Left renal pelvis (tissue), 4 donors: ENCODE measurements at places on chromosomes 2 and 18. TPM values are rescaled to one million over a fixed set of nuclear protein-coding genes. Genes with fewer than 3 reads are reported as not detected.

- DNase-seq: no peak
These were observed 70.7 kb downstream of the CDC42EP3 start for GRCh38 chr2:37600735-37601134.

DNA sequence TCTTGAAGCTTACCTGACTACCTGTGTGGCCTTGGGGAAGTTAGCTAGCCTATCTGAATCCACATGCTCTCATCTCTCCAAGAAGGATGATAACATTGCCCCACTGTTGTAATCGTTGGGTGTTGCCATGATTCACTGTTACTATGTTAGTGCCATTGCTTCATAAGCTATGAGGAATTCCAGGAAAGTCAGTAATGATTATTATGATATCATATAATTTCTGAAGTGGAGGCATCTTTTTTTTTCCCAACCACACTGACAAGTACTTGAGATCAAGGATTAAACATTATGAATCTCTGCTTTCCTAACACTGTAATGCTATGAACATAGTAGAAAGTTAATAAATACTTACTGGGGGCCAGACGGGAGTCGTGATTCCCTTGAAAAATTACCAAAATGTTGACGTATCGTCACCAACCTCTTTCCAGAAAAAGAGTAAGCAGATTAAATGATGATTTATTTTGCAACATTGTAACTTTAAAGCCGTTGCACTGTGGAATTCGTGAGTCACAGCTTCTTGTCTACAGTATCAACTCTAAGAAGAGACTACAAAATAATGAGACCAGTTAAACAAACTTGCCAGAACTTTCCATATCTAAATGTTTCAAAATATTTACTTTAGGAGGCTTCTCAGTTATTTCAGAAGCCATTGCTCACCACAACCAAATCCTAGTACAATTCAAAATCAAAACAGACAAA lies 459.9 kb downstream of the PIK3C3 start:
- DNase-seq: no peak

DNA sequence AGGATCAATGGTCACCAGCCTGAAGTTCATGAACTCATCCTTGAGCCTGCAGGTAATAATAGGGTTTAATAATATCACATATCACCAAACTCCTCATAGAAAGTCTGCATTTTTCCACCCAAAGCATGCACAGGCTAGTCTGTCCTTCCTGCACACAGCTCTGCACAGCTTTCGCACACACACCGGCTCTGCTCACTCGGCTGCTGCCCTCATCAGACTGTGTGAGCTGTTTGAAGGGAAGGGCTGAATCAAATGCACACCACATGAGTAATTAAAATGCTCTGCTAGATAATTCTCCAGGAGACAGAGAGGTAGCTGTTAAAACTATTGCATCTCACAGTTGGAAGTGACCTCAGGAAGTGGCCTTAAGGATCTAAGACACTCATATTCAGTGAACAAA lies 108.4 kb upstream of the YPEL5 start:
- no peak for DNase-seq

GRCh38 chr2:150605664-150606063 lies 118.2 kb upstream of the RND3 start:
- DNase-seq: no peak

GRCh38 chr18:7945882-7946281 lies 378.8 kb downstream of the PTPRM start:
- DNase-seq: no peak

DNA sequence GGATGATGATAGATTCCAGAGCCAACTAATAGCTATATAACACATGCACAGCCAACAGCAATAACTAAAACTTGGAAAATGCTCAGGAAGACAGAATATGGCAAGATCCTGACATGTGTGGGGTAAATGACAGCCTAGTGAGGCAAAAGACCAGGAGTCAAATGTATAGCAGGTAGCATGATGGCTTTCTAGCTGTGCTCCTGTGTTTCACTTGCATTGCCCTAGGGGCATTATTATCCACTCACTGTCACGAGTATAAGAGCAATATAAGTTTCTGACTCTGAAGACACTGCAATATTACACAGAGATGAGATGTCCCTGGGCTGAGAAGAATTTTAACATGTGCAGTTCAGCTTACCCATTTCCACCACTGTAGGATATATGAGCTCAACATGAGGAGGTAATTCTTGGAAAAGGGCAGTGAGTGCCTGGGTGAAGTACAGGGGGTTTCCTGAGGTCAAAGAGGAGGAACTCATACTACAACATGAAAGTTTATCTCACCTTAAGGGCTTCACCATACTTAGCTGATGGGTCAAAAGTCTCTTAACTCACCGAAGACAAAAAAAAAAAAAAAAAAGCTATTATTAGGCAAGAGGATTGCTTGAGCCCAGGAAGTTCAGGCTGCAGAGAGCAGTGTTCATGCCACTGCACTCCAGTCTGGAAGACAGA lies 1385.6 kb upstream of the SLC39A10 start:
- no peak for DNase-seq

- no peak for DNase-seq
These were observed 30.5 kb downstream of the MAL start for GRCh38 chr2:95056044-95056443.

DNA sequence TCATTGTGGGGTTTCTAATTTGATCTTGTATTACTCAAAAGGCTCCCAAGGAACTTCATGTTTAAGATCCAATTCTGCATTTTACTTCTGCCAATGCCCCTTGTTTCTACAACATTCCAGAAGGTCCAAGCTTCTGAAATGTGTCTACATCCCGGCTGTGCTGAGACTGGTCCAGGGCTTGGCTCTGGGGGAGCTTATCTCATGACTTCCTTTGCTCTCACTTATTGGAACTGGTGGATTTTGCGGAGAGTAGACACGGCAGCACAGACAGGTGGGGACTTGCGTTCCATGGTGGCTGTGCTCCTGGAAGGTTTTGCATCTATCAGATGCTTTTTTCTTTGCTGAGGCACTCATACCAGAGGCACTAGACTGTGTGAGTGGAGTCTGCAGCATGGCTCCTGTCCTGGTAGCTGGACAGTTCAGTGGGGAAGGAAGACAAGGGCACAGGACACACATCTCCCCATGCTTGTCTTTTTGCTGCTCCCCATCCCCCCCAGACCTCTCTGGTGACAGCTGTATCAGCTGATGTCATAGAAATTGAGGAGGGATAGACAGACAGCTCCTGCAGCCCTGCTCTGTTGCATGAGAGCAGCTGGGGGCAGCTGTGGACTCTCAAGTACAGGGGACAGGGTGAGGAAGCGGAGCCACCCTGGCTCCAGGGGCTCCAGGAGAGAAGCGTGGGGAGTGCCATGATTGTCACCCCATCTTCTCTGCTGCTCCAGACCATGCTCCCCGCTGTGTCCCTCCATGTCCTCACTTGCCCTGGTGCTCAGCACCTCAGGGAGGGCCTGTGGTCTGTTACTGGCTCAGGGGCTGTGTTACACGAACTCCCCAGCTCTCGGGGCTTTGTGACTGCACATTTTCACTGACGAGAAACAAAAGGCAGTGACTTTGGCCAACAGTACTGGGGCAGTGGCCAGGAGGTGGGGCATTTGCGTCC lies 46.0 kb downstream of the ACAA2 start:
- DNase-seq: no peak

DNA sequence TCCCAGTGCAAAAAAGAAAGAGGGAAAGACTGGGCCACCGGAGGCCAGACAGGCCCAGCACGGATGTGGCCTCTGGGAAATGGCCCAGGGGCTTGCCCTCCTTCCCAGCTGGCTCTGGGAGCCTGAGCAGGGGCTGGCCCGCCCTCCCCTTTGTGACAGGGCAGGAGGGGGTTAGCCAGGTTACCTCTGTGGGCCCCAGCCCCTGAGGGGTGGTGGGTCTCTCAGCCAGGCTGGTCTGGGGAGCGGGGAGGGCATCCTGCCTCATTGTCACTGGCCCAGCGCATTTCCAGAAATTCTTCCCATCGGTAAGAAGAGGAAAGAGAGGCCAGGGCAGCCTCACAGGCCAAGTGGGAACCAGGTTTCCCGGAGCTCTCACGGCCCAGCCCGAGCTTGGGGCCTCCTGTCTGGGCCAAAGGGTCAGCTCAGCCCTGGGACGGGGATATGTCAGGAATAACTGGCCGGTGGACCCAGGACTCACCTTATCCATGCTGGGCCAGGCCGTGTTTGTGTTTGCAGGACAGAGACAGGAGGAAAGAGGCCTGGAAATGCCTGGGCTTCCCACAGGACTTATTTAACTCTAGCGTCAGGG lies 182.2 kb downstream of the ZFP36L2 start:
- DNase-seq: no peak

DNA sequence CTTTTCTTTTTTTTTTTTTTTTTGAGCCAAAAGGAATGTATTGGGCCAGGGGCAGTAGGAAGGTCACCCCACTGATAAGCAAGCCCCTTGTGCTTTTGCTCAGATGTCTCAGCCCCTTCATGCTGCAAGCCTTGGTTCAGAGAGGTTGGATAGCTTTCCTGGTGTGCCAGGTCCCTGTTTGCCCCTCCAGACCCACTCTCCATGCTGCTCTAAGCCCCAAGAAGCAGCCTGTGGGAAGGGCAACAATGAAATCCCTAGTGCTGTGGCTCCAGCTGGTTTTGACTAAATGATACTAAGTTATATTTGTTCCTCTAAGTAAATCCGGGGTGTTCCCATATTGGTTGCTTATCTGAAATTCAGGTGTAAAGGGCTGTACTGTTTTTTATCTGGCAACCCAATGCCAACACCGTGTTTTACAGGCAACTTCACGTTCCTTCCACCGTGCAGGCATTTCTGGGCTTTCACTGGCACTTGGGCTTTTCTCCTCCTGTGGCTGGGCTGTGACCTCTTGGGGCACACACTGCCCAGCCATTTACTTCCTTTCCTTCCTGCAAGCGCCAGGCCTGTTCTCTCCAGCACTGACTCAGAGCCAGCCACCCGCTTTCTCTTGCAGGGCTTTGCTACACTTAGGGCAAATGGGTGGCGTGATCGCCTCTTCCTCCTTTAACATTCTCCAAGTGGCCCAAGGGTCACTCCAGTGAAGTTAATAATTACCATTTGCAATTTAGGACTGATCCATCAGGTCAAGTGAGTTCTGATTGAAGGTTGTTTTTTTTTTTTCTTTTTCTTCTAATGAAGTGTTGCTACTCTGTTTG lies 21.6 kb downstream of the MERTK start:
- no peak for DNase-seq

DNA sequence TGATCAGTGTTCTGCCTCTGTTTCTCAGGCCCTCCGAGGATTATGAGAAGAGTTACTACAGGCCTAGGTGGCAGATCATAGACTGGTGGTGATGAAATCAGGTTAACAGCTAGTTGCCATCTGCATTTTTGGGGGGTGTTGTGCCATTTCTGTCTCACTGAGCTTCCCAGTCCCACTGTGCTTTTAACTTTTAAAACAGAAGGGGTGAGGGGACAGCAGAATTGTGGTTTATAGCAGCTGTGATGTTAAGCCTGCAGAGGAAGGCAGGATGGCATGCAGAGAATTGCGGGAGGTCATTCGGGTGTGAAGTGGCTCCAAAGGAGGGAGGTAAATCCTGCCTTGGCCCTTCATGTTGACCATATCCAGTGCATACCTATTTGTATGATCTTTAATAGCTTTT lies 5.0 kb downstream of the CAB39 start:
- no peak for DNase-seq

DNA sequence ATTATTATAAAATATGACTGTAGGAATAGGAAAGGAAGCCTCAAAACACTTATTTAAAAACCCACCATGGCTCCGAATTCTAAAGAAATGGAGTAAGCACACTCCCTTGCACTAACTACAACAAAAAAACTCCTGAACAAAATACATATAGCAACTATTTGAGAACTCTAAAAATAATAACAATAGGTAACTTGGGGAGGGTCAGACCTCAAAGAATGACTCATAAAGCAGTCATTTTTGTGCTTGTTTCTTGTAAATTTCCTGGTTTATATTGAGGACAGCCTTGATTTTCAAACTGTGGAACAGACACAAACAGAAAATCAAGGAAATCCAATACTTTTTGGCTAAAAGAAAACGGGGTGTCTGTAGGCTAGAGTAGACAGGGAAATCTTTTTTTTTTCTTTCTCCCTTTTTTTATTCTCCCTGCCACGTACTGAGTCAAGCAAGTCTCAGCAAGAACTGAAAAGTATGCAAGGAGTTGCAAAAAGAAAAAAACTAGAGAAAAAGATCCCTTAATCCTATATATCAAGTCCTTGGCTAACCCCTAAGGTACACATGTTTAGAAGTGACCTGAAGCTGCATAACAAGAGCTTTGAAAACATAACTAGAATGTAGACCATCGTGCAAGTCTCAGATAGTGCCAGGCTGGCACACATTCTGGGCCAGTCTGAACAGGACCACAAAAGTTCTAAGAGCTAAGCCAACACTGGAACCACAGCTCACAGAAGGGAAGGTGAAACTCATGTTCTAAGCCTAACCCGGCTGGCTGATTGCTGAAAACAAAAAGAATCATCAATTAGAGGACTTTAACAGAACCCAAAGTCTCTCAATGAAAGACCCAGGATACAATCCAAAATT lies 403.1 kb upstream of the LYPD1 start:
- DNase-seq: no peak

GRCh38 chr18:34773961-34774766 lies 64.1 kb downstream of the DTNA start:
- no peak for DNase-seq

- DNase-seq: no peak
These were observed 17.5 kb upstream of the DPP4 start for GRCh38 chr2:162091325-162092007.

- no peak for DNase-seq
These were observed 130.0 kb downstream of the ARL4C start for GRCh38 chr2:234366891-234367290.

DNA sequence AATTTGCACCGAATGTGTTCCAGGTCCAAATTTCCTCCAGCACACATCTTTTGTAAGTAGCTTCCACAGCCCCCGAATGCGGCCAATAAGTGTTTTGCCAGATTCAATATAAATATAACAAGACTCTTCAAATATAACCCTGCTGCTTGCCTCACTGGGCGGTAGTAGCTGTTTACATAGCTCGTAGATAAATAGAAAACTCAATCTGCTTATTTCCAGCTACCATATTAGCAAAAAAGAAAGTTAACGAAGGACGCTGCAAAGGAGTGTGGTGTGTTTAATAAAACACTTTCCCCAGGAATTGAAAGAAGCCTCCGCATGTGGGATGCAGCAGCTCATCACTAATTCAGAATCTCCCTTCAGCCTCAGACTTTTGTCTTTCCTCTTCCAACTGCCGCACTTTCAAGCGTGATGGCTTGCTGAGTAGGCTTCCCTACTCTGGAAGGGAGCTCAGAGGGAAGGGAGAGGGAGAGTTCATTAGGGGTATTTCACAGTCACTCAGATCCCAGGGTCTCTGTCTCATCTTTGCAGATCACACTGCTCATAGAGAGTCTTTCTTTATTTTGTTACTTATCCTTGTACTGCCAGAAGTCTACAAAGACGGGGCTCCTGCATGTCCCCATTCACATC lies 367.0 kb downstream of the RND3 start:
- no peak for DNase-seq

The VIT gene
- polyA plus RNA-seq: 0.20 TPM

The AAMP gene
- polyA plus RNA-seq: 140 TPM

The CAPN14 gene
- polyA plus RNA-seq: 0.07 TPM

The C2orf81 gene
- polyA plus RNA-seq: 6.8 TPM

The SERPINB12 gene
- polyA plus RNA-seq: not detected

The TPO gene
- polyA plus RNA-seq: not detected

The TSPYL6 gene
- polyA plus RNA-seq: not detected
